ENCODE measurements at places on chromosomes 6 and 20. TPM values are rescaled to one million over a fixed set of nuclear protein-coding genes. Genes with fewer than 3 reads are reported as not detected.

DNA sequence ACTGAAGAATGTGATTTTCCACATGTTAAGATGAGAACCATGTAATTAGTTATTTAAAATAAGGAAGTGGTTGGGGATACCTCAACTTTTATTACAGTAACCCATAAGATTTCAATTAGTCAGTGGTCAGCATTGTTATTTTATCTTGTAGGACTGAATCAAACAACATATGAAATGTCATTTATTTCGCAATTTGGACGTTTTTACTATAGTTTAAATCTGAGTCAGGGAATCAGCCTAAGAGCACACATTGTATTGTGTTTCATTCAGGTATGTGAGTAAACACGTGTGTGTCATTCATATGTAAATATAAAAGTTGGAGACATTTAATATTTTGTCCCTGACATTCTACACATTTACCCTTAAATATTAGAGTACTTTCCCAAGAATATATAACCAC, 1418.7 kb downstream of the GRIK2 start:
- H3K36me3 ChIP-seq: no peaks in the 10 kb centered on the region
- H3K4me3 ChIP-seq: no peak overlapping the region
- H3K4me1 ChIP-seq: no peaks in the 10 kb centered on the region
- DNase-seq: no peak

Gene PCK1
- not detected for total RNA-seq

Gene DCDC2
- 4.2 TPM for total RNA-seq

Gene GCLC
- 213 TPM for total RNA-seq

- no peak for DNase-seq
- no peaks in the 10 kb centered on the region for H3K36me3 ChIP-seq
- no peak overlapping the region for H3K4me3 ChIP-seq
- no peaks in the 10 kb centered on the region for H3K4me1 ChIP-seq
Measured at GRCh38 chr6:41341580-41341979, 6.2 kb downstream of the NCR2 start.

Gene GPX6
- total RNA-seq: not detected

DNA sequence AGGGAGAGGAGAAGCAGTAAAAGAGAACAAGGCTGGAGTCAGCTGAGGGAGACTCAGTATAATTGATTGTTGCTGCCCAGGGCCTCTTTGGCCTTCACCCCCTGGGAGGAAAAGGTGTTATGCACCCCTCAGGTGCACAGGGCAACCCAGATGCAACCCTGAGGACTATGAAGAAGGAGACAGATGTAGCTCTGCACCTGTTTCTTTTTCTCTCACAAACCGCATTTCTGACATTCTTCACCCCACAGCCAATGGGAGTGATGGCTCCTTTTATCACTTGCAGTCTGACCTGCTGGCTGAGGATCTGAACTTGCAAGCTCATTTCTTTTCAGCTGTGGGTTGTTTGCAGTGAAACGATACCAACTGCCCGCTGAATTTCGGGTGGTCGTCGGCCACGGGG, 64.1 kb upstream of the F13A1 start:
- no peak overlapping the region for H3K27ac ChIP-seq
- no peak for DNase-seq
- H3K4me1 ChIP-seq: no peaks in the 10 kb centered on the region
- no peak overlapping the region for H3K4me3 ChIP-seq

GRCh38 chr20:32828029-32828680, 8.4 kb downstream of the MAPRE1 start:
- no peak overlapping the region for H3K27ac ChIP-seq
- no peak for DNase-seq
- H3K36me3 ChIP-seq: peaks cover 17% of the 10 kb centered on the region
- no peaks in the 10 kb centered on the region for H3K27me3 ChIP-seq

DNA sequence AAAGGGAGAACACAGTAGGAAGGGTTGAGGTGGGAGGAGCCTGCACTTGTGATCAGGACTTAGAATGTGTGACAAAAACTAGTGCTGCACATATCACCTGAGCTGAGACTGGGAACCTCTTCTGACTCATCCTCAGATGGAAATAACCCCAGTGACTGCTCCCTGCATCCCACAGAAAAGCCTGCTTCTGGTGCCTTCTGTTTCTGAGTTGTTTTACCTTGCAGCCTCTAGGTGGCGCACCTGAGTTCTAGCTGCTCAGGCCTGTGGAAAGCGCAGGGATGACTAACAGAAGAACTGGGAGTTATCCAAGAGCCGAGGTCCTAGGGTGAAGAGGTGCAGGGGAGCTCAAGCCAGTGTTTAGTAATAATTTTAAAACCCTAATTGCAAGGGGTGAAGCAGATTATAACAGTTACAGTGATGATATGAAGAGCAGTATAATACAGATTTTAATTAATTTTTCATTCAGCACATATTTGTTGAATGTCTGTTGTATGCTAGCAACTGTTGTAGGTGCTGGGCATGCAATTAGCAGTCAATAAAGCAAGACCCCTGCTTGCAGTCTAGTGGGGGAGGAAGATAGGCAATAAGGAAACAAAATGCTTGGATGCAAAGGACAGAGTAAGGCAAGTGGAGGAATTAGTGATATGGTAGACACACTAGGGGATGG, 302.5 kb downstream of the DHX35 start:
- peak; percentile 49 for DNase-seq
- no peak overlapping the region for H3K4me3 ChIP-seq
- H3K36me3 ChIP-seq: no peaks in the 10 kb centered on the region
- no peaks in the 10 kb centered on the region for H3K4me1 ChIP-seq

GRCh38 chr20:56171087-56172012, 77.2 kb upstream of the MC3R start:
- no peaks in the 10 kb centered on the region for H3K36me3 ChIP-seq
- no peak overlapping the region for H3K27ac ChIP-seq
- DNase-seq: no peak

DNA sequence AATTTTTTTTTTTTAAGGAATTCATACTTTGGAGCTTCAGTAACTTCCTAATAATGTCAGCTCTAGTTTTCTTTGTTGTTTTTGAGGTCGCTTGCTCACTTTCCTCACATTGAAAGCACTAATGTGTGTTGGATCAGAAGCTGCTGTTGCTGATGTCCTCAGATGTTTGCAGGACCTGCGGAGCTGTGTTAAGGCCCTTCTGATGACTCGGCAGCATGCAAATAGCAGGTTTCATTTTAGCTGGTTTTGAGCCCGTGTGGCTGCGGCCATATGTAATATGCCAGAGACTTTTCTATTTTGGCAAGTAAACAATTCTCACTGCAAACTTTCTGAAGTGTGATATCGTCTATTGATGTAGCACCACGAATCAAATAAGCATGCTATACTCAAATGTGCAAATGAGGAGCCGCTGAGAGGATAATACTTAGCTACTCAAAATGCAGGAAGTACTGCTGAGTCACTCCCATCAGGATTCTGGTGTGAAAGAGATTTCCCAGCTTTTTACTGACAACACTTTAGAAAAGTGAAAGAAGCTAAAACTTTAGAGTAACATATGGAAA, 187.8 kb downstream of the SASH1 start:
- no peak overlapping the region for H3K27ac ChIP-seq
- H3K27me3 ChIP-seq: no peaks in the 10 kb centered on the region
- DNase-seq: peak; percentile 9
- H3K4me1 ChIP-seq: no peaks in the 10 kb centered on the region
- H3K4me3 ChIP-seq: no peak overlapping the region

DNA sequence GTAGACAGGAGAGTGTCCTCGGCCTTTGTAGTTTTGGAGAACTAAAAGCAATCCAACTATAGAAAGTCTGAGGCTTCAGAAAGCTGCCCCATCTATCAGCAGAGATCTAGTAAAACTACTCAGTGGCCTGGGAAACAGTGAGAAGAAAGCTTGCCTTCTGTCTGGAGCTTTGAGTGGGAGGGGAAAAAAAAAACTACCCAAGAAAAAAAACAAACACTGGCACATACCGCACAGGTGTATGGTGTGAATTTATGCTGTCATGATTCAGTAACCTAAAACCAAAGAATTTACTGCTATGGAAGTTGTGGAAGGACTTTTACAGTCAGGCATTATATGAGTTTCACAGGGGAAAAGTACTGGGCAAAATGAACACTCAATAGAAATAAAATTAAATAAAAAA, 280.5 kb downstream of the ADGRB3 start:
- DNase-seq: no peak
- no peak overlapping the region for H3K27ac ChIP-seq
- H3K4me1 ChIP-seq: no peaks in the 10 kb centered on the region
- no peak overlapping the region for H3K4me3 ChIP-seq

DNA sequence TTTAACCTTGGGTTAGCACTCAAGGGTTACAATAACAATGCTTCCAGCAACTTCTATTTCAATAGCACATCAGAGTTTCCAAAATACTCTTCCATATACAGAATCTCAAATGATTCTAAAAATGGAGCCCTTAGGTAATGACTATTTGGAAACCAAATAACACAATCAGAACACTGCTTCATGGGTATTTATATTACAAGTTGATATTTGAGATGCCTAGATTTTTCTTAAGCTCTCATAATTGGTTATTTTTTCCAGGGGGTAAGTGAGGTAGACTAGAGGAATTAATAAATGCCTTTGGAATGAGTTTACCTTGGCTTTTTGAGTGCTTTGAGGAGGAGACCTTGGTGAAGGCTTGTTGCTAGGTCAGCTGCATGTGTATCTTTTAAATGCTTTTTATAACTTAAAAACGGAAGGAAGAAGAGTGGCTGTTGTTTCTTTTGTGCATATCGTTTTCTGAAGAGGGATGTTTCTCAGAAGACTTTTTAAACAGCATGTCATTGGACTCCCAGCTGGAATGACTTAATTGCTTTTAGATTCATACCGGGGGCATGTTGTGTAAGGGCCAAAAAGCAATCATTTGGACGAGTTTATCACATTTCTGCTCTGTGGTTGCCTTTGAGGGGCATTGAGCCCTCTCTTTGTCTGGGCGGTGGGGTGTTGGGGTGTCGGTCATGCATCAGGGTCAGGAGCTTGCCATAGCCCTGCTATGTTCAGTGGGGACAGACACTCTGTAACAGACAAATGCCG, 186.0 kb downstream of the DTNBP1 start:
- no peaks in the 10 kb centered on the region for H3K36me3 ChIP-seq
- H3K27ac ChIP-seq: no peak overlapping the region
- H3K4me3 ChIP-seq: no peak overlapping the region
- no peaks in the 10 kb centered on the region for H3K27me3 ChIP-seq
- no peak for DNase-seq

- H3K36me3 ChIP-seq: no peaks in the 10 kb centered on the region
- DNase-seq: no peak
- no peaks in the 10 kb centered on the region for H3K4me1 ChIP-seq
Measured at GRCh38 chr20:32906200-32906599, 47.5 kb downstream of the EFCAB8 start.

- H3K4me3 ChIP-seq: peak overlapping the region; percentile 8
- DNase-seq: peak; percentile 75
- no peaks in the 10 kb centered on the region for H3K36me3 ChIP-seq
- H3K27ac ChIP-seq: peak overlapping the region; percentile 97
- H3K27me3 ChIP-seq: no peaks in the 10 kb centered on the region
Measured at GRCh38 chr6:52352239-52353018, 9.5 kb upstream of the PAQR8 start.

Gene SEMG1
- total RNA-seq: not detected

DNA sequence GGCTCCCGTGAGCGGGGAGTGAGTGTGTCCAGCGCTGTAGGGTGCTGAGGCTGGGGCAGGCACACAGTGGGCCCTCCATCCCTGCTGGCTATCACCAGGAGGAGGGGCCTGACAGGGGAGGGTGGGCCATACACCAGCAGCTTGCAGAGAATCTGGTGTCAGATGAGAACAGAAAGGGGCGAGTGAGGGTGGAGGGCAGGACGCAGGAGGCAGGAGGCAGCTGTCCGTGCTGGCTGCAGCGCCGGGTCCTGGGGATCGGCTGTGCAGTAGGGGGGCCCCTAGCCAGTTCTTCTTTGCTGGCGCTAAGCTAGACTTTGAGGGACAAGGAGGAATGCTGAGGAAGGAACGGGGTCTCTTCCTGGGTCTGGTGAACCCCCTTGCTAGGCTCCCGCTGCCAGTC, 1.6 kb upstream of the CABLES2 start:
- no peak overlapping the region for H3K27ac ChIP-seq
- no peaks in the 10 kb centered on the region for H3K36me3 ChIP-seq
- peaks cover 18% of the 10 kb centered on the region for H3K4me1 ChIP-seq
- H3K4me3 ChIP-seq: no peak overlapping the region

Gene TOMM34
- 65.9 TPM for total RNA-seq

GRCh38 chr6:90758741-90759140, 171.9 kb upstream of the MAP3K7 start:
- H3K4me1 ChIP-seq: no peaks in the 10 kb centered on the region
- H3K4me3 ChIP-seq: no peak overlapping the region
- no peaks in the 10 kb centered on the region for H3K36me3 ChIP-seq
- H3K27ac ChIP-seq: no peak overlapping the region

Gene LPIN3
- 15.4 TPM for total RNA-seq

Measured in PC-9 (cell line).